ENCODE measurements at places on chromosomes 13 and 19.

- no peaks in the 10 kb centered on the region for H3K27me3 ChIP-seq
- DNase-seq = no peak
- H3K4me3 ChIP-seq = no peak overlapping the region
- H3K27ac ChIP-seq = no peak overlapping the region
- H3K36me3 ChIP-seq = no peaks in the 10 kb centered on the region
- no peaks in the 10 kb centered on the region for H3K4me1 ChIP-seq
Measured at GRCh38 chr13:19060311-19061002, 121.2 kb downstream of the TUBA3C start.

DNA sequence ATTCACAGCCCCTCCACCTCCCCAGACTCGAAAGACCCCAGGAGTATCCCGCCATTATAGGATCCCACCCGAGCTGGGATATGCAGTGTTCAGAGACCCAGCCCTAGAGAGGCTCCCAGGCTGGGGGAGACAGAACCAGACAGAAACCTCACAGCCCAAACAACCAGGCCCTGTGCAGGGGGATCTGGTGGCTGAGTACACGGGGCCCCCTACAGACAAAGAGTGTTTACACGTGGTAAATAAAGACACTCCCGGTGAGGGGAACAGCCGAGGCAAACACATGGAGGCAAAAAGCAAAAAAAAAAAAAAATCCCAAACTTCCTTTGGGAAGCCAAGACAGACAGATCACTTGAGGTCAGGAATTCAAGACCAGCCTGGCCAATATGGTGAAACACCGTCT is 25.1 kb downstream of the TINCR start:
- DNase-seq = no peak
- H3K27me3 ChIP-seq = no peaks in the 10 kb centered on the region
- H3K4me3 ChIP-seq = no peak overlapping the region
- H3K4me1 ChIP-seq = no peaks in the 10 kb centered on the region
- no peaks in the 10 kb centered on the region for H3K36me3 ChIP-seq

- DNase-seq = no peak
- no peaks in the 10 kb centered on the region for H3K27me3 ChIP-seq
- H3K27ac ChIP-seq = no peak overlapping the region
- no peaks in the 10 kb centered on the region for H3K4me1 ChIP-seq
Measured at GRCh38 chr13:113420833-113421600, 32.3 kb downstream of the ADPRHL1 start.

DNA sequence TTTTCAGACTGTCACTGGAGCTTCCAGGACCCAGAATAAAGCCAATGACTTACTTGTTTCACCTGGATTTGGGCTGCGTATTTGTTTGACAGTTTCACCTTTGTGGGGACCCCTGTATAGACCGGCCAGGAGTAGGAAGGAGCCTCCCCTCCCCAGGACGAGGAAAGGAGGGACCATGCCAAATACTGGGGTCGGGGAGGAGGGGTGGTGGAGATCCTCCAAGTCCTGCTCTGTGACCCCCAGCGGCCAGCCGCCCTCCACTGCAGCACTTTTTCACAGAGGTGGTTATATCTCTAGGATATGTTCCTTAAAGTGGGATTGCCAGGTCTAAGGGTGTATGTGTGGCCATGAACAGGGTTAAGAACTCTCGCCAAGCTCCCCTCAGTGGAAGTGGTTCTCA is 25.7 kb upstream of the ZNF492 start:
- H3K4me3 ChIP-seq = no peak overlapping the region
- no peaks in the 10 kb centered on the region for H3K36me3 ChIP-seq
- H3K4me1 ChIP-seq = no peaks in the 10 kb centered on the region
- H3K27ac ChIP-seq = no peak overlapping the region
- no peak for DNase-seq
